ENCODE measurements at places on chromosomes 3 and 15. TPM values are rescaled to one million over a fixed set of nuclear protein-coding genes. Genes with fewer than 3 reads are reported as not detected.

CCNB2 gene
- 127 TPM for total RNA-seq

ALDH1A3 gene
- total RNA-seq: 1.9 TPM

DNA sequence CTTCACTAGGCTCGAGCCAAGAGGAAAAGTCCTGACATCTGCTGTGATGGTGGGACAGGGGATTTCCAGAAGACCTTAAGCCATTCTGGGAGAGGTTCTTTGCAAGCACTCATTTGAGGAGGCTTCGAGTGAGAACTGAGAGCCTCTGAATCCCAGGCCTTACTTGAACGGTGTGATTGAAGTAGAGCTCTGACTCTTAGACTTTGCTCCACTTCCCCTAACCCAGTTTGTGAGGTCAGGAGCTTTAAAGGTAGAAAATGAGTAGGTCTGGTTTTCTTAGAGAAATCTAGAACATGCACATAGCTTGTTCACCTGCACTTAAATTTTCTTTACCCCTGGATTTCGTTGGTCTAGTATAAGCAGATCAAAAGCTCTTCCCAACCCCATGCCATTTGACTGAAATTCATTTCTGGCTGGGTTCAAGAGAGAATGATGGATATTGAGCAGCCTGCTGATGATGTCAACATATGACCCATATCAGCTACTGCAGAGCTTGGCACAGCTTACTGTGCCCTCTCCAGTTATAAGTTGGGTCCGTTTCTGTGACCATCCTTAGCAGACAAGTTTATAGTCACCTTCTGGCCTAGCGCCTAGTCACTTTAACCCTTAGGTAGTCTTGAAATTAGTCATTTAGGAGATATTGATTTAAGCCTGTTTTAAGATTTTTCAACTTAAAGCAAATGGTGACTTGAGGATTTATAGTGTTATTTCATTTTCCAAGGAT is 229.2 kb upstream of the CHRM5 start:
- DNase-seq: no peak

GRCh38 chr3:42702982-42703694 is 540 bp upstream of the HHATL start:
- no peak for DNase-seq

DNA sequence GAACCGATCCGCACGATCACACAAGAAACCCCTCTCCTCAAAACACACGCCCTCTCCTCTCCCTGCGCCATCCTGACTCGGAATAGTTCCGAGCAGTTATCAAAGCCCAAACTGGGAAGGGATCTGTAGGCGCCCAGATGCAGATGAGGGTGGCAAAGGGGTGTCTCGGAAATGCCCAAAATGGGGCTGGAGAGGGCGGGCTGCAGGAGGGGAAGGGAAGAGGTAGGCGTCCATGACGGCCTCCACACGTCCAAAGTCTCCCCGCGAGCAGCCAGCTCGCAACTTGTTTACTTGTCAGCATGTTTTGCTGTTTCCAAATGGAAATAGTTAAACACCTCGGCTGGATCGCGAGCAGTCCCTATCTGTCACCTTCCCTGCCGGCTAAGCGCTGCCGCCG is 1.5 kb downstream of the NTRK3 start:
- DNase-seq: no peak
